Renal pelvis (tissue), 12 donors: ENCODE measurements at places on chromosomes 3 and 15. TPM values are rescaled to one million over a fixed set of nuclear protein-coding genes. Genes with fewer than 3 reads are reported as not detected.

DNA sequence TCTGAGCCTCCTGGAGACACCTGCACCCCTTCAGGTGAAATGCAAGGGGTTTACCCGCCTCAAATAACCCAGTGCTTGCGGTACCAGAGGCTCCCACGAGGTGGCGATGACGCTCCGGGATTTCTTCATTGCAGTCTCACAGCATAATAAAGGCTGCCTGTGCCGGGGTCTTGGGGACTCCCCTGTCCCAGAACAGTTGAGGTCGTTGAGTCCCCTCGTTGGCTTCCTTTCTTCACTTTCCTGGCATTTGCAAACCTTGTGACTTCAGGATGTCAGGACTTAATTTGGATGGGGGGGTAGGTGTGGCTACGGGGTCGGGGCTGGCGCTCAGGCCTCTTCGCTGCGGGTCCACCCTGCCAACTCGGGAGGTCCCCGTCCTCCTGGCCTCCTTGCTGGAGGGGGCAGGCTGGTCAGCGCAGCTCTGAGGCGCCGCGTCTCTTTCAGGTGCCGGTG lies 1.3 kb downstream of the GNAT1 start:
- DNase-seq, result peak; percentile 69

DNA sequence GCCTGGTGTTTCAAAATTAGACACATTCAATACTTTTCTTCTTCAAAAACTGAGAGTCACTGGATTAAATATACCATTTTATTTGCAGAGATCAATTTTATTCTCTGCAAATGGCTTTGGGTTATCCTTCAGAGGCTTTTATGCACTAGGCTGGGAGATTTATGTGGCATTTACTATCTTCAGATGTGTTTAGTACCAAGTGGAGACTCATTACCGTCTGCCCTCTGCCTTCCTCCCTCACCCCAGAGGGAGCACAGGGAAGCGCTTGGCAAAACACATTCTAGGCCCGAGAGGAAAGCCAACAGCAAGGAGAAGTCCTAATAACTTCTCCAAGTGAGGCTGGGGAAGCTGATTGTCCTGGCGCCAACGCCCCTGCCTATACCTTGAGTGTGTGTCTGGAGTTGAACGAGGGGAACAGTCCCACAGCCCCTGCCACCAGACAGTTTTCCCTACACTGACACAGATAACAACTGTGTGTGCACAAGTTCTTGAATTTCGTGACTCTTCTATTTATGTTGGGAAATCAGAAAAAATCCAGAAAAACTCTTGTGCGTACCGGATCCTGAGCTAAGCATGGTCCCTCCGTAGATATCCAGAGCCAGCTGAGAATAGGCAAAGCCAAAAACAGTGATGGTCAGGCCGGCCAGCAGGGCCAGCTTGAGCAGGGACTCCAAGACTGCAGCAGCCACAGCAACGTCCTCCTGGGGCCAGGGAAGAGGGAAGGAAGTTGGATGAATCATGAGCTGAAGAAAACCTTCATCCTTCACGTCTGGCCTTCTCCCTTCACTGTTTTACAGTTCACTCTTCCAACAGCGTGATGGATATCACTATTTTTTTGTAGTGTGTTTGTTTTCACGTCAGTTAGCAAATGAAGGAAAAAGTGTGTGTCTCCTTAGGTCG lies 26.6 kb downstream of the RFT1 start:
- no peak for DNase-seq

LRTM1 gene
- polyA plus RNA-seq, result not detected

- DNase-seq, result no peak
These were observed 33.9 kb downstream of the IQSEC1 start for GRCh38 chr3:13039213-13039896.
